ENCODE measurements at places on chromosomes 3 and 15. TPM values are rescaled to one million over a fixed set of nuclear protein-coding genes. Genes with fewer than 3 reads are reported as not detected.

Gene CLDN11
- 36.7 TPM for total RNA-seq

GRCh38 chr3:128170866-128171516 lies 17.7 kb downstream of the EEFSEC start:
- DNase-seq: peak; percentile 65

DNA sequence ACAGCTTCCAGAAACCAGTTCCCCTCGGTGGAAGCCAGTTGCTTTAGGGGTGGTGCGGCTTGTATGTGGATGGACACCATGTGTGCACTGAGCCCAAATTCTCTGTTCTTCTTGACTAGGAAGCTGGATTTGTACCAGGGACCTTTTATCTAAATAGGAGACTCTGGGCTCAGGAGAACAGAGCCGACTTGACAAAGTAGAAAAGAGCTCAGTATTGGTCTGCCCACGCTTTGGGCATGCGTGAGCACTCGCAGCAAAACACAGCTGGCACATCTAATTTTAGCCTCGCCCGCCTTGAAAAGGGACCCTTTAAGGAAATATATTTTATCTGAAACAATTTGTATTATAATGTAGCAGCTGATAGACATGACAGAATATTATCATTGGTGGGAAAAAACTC lies 1.1 kb upstream of the RBMS3 start:
- no peak for DNase-seq

DNA sequence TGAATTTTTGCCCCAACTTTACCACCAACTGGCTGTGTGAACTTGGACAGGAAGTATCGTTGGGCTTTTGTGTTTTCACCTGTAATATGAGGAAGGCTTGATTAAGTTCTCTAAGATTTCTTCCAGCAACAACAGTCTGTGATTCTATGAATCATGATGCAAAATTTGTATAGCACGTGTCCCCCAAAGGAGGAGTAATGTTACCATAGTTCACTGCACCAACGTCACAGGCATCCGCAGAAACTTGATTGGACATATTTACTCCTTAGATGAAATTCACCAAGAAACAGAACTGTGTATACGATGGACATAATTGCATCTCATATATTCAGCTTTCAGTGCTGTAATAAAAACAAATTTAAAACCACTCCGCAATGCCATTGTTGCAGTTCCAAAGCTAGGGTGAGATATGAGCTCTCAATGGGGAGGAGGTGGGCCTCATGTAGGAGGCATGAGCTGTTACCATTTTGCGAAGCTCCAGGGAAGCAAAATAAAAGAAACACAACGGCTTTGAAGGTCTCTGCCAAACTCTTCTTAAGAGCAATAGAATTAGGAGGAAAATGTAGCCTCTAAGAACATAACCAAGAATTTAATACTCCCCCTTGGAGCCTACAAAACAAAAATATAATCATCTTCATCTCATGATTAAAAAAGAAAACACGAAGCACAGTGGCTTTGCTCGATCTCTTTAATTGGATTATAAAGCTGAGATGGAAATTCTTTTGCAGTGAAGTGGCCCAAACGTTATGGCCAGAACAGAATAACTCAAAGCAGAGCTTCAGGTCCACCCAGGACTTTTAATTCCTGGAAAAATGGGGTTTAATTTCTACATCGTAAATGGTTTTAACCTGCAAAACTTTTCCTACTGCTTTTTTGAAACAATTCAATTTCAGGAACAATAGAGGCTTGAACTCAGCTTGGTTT lies 80.7 kb downstream of the CHST2 start:
- no peak for DNase-seq

- no peak for DNase-seq
These were observed 83.6 kb downstream of the CHST2 start for GRCh38 chr3:143203142-143203541.

Gene EBLN2
- 3.0 TPM for total RNA-seq

DNA sequence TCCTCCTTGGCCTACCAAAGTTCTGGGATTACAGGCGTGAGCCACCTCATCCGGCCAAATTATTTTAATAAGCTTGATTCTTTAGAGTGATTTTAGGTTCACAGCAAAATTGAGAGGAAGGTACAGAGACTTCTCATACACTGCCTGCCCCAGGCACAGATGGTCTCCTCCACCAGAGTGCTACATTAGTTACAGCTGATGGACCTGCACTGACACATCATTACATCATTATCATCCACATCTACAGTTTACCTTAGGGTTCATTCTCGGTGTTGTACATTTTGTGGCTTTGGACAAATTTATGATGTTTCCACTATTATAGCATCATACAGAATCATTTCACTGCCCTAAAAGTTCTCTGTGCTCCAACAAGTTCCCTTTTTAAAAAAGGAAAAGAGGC lies 4.4 kb upstream of the VPS8 start:
- DNase-seq: no peak

GRCh38 chr3:14290631-14291385 lies 111.6 kb upstream of the SLC6A6 start:
- no peak for DNase-seq

DNA sequence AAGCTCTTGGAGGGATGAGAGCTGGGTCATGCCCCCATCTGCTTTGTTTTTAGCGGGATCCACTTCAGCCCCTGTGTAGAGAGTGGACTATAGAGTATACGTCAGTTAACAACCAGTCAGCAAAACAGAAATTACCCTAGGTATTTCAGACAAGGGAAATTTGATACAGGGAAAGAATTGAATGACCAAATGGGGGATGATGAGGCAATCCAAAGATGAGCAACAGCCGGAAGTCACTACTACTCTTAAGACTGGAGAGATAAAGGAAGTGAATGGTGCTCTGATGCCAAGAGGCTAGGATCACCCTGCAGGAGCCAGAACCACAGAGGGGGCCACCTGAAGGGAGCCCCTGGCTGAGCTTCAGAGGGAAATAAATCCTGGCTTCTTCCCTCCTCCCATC lies 1.7 kb upstream of the GPR62 start:
- no peak for DNase-seq

Gene SLC6A1
- total RNA-seq: 7.4 TPM

DNA sequence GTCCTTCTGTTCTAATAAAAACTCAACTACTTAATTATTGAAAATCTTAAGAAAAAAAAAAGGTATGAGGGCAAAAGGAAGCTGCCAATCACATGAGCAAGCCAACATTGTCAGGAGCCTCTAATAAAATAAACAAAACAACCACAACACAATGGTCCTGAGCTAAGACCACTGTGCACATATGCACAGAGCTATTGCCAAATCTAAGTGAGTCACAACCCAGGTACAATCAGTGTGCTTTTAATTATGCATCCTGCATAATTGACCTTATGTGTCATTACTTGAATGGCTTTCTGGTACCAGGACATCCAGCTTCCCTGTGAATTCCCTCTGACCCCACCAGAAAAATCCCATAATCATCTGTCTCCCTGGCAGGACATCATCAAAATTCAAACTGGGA lies 639.8 kb downstream of the MAGI1 start:
- no peak for DNase-seq

Gene SLC22A13
- 0.95 TPM for total RNA-seq

Gene MESP1
- 4.6 TPM for total RNA-seq

DNA sequence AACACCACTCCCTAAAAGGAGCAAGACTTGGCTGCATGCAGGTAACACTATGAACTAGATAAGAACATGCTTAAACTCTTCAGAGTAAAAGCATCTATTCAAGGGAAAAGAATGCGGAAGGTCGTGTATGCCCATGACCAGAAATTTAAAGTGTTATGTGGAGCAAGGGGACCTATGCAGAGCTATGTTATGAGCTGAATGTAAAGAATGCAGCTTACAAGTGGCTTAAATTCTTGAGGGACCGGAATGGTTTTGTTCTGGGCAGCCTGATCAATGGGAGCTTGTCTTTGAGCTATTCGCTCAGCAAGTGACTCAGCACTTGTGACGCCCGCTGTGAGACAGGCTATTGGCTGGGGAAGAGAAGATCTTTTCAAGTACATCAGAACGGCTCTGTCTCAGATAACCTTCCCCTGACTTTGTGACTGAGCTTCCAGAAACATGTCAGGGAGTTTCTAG lies 367.5 kb upstream of the THBS1 start:
- DNase-seq: peak; percentile 76

GRCh38 chr3:36295296-36295695 lies 85.0 kb upstream of the STAC start:
- DNase-seq: no peak

DNA sequence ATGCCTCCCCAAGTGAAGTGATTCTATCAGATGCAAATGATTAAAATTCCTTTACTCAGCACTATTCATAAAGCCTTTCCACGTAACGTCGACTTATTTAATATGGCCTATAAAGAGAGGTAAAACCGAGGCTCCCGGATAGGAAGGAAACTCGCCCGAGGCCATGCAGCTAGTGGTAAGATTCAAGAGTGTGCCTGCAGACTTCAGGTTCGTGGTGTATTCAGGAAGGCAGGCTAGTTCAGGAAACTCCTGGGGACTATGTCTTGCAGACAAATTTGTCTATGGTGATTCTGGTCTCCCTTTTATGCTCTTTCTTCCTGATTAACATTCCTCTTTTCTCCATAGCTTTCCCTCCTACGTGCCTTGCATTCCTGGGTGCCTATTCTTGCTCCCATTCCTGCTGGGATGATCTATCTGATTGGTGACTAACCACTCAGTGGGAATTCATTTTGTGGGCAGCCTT lies 150.7 kb downstream of the SST start:
- no peak for DNase-seq

DNA sequence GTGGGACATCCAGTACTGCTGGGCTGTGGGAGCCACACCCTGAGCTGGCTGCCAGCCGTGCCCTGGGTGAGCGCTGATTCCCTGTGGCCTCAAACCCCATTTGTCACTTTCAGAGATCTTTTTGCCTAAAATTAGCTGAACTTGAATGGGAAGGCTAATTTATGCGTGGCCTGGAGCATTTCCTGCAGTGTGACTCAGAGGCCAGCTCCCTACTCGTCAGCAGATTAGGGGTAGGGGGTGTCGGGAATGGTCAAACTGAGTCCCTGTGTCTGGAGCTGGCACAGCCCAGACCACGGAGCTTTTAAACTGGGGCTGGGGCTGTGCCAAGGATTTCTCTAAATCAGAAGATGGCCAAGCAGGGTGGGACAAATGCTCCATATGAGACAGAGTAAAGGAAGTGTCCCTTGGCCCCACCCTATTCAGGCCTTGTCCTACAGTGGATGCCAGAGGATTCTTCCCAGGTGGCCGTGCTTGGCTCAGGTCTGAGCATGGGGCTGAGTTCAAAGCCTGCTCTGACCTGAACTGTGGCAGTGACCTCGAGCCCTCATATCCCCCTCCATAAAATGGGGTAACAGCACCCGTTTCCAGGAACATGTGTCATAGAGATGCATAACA lies 59.7 kb downstream of the ATP2B2 start:
- no peak for DNase-seq

DNA sequence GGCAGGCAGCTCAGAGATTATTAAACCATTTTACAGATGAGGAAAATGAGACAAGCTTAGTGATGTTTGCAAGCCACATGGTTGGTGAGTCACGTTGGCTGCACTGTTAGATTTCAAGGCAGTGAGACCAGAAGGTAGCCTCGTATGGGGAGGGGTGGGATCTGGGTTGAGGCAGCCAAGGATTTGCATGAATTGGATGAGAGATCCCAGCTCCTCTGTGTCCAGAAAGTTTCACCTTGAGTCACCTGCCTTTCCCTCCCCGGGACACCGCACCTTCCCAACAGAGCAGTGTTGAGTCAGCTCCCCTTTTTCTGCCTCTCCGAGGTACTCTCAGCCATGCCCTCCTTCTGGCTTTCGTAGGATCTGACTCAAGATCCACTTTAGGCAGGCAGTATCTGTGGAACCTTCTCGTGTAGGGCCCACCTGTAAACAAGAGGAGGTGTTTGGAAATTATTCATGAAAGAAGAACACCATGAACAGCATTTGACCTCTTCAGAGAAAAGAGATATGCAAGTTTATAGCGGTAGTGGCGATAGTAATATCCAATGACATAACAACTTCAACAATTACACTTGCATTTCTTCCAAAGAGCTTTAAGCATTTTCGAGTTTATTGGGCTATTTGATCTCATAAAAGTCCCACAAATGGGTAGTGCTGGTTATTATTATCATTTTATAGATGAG lies 46.8 kb upstream of the VPS8 start:
- DNase-seq: no peak

GRCh38 chr3:126854666-126855065 lies 128.2 kb upstream of the PLXNA1 start:
- no peak for DNase-seq

GRCh38 chr15:83837945-83838571 lies 184.1 kb downstream of the ADAMTSL3 start:
- DNase-seq: no peak

Gene UROC1
- total RNA-seq: 0.14 TPM

- no peak for DNase-seq
These were observed 35.4 kb downstream of the SV2B start for GRCh38 chr15:91135201-91136130.

DNA sequence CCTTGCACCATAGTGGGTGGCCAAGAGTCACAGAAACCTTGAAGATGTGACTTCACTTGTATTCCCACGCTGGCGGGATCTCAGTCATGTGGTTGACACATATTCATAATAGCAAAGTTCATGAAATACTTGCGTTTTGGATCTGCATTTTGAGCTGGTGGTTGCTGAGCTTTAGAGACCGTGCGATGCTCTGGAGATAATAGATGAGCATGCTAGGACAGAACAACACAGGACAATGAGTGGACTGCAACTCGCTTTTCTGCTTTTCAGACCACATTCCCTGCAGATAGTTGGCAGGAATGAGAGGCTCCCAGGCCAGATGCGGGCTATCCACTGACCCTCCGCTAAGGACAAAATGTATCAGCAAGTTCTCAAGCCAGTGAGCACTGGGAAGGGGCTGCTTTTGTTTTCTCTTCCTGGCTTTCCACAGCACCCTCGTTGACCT lies 13.8 kb upstream of the STARD5 start:
- DNase-seq: no peak

Gene TYRO3
- 9.1 TPM for total RNA-seq

Gene RHCG
- not detected for total RNA-seq

DNA sequence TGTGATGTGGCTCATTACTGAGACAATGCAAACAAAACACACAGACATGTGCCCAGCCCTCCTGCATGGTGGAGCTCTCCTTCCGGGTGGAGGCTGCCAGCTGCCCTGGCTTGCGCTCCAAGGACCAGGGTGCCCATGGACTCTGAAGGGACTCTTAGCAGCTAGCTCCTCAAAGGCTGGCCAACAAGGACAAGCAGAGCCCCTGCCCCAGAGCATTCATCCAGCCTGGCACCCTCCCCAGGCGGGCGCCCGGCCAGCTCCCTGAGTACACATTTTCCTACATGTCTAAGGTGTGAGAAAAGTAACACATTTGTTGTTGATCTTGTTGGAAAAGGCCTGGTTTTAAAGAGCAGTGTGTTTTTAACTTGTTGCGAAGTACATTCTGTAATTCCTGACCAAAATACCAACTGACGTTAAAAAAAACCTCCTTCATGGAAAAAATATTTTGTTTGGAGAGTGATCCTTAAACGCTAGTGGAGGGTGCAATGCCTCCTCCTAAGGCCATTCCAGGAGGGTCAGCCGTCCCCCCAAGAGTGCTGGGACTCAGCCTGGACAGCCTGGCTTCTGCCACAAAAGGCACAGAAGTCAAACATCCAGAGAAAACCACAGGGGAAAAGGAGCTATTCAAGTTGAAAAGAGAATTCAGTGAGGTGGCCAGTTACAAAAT lies 86.9 kb downstream of the KLF15 start:
- DNase-seq: peak; percentile 81

Gene SLC28A1
- 2.6 TPM for total RNA-seq
